ENCODE measurements at places on chromosomes 11 and 22.

GRCh38 chr11:124415356-124415923 is 9.2 kb downstream of the OR8B4 start:
- no peak for DNase-seq

DNA sequence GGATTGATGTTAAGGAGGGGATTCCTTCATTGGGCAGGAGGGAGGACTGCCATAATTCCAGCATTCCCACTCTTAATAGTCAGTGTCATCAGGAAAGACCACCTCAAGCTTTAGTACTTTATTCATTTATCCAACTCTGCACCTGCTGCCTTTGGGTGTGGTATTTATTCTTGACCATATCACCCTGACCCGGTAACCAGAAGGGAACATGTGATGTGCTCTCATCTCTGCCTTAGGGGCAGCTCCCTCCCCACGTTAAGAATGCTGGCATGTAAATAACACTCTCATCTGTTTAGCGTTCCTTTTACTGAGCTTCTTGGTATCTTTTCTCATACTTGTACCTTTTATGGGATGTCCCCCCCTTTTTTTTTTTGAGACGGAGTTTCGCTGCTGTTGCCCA is 7.7 kb downstream of the CAT start:
- DNase-seq, result no peak

DNA sequence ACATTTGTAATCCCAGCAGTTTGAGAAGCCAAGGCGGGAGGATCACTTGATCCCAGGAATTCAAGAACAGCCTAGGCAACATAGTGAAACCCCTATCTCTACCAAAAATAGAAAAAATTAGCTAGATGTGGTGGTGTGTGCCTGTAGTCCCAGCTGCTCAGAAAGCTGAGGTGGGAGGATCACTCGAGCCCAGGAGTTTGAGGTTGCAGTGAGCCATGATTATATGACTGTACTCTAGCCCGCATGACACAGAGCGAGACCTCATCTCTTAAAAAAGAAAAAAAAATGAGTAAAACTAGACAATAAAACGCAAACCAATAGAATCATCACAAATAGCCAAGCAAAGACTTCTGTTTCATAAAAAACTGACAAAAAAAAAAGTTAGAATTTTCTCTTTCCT is 21.8 kb downstream of the NUCB2 start:
- no peak for DNase-seq

DNA sequence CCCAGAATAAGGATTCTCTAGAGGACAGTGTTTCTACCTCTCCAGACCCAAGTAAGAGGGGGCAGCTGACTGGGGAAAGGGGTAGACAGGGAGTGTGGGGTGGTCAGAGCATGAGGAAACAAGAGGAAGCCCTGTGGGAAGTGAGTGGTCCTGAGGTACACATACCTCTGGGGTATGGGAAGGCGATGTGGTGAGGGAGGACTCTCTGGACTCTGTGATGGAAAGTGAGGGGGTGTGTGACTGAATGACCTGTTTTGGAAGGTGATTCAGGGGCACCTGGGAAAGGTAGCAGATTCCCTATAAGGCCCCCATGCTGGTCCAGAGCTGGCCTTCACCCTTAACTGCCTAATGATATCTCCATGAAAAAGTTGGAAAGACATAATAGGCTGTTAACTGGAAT is 80.1 kb downstream of the DEPDC5 start:
- no peak for DNase-seq

DNA sequence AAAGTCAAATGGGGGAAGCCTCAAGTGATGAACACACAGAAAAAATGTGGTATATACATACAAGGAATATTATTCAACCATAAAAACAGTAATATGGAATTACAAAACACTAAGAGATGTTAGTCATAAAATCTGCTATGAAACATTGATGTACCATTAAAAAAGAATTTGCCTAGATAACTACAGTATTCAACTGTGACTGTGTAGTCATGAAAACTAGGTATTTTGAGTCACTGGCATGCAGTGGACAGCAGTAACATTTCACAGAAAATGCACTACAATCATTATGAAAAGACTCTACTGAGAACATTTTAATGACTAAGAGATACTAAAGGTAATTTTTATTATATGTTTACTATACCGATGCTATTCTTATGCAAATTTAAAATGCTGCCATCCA is 11.7 kb downstream of the ZNF195 start:
- no peak for DNase-seq

DNA sequence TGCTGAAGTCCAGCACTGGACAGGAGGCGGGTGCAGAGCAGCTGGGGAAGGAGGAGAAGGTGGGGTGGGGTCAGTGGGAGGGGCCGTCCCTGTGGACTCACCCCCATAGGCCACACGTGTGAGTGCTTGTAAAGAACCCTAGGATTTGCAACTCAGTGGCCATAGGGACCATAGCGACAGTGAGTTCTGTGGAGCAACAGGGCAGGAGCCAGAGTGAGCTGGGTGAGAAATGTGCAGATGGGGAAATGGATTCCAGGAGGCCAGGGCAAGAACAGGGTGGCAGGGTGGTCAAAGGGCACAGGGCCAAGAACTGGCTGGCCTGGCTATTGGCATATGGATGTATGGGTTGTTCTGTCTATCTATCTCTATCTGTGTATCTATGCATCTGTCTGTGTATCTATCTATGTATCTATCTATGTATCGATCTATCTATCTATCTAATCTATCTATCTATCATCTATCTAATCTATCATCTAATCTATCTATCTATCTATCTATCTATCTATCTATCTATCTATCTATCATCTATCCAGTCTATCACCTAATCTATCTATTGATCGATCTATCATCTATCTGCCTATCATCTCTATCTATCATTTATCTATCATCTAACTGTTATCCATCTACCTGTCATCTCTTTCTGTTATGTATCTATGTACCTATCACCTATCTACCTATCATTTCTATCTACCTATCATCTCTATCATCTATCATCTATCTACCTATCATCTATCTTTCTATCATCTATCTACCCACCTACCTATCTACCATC is 889.0 kb downstream of the TBC1D22A start:
- no peak for DNase-seq

- DNase-seq, result no peak
Measured at GRCh38 chr11:77821349-77821851, 456 bp downstream of the AAMDC start.

GRCh38 chr11:65607614-65608426 is 6.2 kb downstream of the MAP3K11 start:
- DNase-seq, result no peak

DNA sequence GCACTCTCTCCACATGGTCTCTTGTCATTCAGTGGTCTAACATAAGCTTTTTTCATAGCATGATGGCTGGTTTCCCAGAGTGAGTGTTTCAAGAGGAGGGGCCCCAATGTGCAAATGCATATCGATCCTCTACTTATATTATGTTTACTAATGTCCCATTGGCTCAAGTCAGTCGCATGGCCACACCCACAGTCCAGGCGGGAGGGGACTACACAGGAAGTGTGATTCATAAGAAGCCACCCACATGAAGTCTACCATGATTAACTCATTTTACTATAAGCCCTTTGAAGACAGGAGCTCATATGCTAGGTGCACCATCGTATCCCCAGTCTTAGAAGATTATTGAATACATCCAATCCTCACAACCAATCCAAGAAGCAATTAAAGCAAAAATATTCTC is 89.5 kb upstream of the ISX start:
- no peak for DNase-seq

GRCh38 chr11:91794146-91794545 is 430.5 kb upstream of the FAT3 start:
- no peak for DNase-seq

- no peak for DNase-seq
Measured at GRCh38 chr22:23800297-23801237, 13.8 kb downstream of the SMARCB1 start.

DNA sequence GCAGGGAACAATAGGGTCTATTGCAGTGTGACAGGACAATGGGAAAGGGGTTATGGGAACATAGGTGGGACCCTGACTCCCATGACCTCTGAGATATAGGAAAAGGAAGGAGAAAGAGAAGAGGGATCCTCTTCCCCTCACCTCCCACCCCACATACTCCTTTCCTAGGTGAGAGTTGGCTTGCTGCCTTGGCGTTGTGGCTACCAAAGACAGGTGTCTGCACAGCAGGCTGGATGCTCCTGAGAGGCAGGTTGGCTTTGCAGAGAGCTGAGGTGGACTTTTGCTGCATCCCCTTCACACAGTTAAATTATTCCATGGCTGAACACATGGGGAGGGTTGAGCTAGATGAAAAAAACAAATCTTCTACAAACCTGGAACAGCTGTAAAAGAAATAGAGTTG is 80.7 kb downstream of the SYT9 start:
- no peak for DNase-seq

All from natural killer cell treated with Interleukin-12 subunit alpha and Interleukin-12 subunit beta and Interleukin-15 and Interleukin-18, amount 100 ng/mL, for 72 hours (primary cell).